Activated CD8-positive, alpha-beta T cell treated with anti-CD3 and anti-CD28 coated beads for 36 hours (primary cell): ENCODE measurements at places on chromosomes 3 and 15. TPM values are rescaled to one million over a fixed set of nuclear protein-coding genes. Genes with fewer than 3 reads are reported as not detected.

Gene CSPG4
- total RNA-seq: not detected

Gene VPS39
- total RNA-seq: 47.3 TPM

Gene HDDC3
- total RNA-seq: 34.2 TPM

Gene GOLGA6L10
- total RNA-seq: 2.5 TPM
